ENCODE measurements at places on chromosomes 2 and 18.
A peak's percentile ranks its signal among the peaks of the same experiment; 100 is the strongest.

DNA sequence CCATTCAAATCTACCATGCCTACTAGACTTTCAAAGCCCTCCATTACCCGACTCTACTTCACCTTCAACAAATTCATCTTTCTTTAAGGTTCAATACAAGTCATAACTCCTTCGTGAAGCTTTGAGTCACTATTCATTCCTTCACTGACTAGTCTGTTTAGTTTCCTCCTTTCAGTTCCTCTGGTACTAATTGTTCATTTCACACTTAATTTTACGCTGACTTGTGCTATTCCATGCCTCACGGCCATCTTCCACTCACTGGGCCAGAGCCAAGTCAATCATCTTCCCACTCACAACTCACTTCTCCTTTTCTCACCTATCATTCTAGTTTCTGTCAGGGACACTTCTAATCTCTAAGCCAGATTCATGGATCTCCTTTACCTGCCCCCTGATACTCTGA is 136.2 kb downstream of the MTX2 start:
- no peak for DNase-seq

DNA sequence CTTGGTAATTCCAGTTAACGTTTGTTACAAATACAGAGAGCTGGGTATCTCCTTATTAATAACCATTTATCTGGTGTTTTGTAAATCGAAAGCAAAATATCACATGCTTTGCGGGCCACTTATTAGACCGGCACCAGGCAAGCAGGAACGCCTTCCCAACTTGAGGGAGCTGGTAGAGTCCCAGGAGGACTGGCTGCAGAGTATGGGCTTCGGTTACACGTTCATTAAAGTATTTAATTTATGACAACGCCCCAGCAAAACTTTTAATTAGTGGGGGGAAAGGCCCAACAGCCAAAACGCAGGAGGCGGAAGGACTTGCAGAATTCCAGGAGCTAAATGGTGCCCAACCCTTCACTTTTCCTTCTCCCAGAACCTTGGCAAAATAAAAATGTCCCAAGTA is 3.7 kb downstream of the SMAD7 start:
- peak; percentile 53 for DNase-seq

DNA sequence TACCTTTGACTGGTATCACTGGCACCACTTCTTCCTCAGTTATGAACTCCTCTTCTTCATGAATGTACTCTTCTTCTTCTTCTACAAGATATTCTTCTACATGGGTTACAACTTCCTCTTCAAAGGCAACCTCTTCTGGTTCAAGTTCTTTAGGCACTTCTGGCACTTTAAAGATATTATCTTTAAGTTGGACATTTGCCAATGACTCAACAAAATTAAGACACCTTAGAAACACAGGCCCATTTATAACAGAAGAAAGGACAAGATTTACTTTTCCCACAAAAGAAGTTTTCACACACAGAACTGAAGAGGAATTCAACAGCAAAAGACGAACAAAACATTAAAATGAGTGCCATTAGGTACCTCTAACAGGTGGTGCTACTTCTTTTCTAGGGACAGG is 127.3 kb downstream of the TTN start:
- no peak for DNase-seq

DNA sequence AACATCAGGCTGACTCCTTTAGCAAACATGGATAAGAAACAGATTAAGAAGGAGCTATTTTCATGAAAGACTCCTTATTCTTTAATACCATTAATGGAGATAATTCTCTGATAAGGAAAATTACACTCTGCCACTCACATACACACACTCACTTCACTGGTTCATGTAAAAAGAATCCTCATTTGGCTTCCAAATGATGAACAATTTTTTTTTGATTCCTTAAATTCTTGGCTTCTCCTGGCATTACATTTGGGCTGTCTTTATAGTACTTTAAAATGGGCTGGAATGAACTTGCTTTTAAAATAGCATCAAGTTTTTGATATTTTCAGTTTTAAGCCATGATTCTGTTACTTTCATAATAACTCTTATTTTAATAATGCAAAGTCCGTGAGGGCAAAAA is 328.6 kb downstream of the SLC8A1 start:
- no peak for DNase-seq

- peak; percentile 12 for DNase-seq
Measured at GRCh38 chr2:121297217-121297830, 12.3 kb upstream of the TFCP2L1 start.

GRCh38 chr2:143524559-143525401 is 395.6 kb downstream of the ARHGAP15 start:
- DNase-seq: peak; percentile 73

DNA sequence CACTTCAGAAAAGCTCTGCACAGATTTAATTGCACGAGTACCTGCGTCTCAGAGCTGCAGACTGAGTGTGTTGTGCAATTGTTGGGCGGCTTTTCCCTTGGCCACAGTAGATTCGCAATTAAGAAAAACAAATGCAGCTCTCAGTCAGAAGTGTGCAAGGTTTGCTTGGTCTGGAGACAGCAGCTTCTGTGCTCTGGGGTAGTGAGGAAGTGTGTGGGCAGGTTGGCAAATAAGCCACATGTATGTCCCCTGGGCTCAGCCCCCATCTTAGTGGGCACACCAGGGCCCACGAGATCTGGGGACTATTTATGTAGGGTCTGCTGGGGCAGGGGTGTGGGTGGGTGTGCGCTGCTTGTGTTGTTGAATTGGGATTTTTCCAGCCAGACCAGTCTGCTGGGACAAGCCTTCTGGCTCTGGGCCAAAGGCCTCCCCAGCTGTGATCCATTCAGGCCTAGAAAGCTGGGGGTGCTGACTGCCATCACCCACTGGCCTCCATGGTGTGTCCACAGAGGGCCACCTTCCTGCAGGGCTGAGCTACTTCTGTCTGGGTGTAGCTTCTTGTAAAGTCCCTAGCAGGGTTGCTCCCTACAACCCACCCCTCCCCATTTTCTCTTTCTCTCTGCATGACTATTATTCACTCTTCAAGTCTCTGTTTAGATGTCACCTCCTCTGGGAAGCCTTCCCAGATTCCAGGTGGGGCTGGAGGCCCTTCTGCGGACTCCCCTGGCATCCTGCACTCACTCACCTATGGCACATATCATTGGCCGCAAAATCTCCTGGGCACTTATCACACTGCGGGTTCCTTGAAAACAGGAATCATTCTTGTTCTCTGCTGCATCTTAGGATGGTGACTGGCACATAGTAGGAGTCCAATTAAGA is 67.8 kb downstream of the ODC1 start:
- DNase-seq: peak; percentile 53

DNA sequence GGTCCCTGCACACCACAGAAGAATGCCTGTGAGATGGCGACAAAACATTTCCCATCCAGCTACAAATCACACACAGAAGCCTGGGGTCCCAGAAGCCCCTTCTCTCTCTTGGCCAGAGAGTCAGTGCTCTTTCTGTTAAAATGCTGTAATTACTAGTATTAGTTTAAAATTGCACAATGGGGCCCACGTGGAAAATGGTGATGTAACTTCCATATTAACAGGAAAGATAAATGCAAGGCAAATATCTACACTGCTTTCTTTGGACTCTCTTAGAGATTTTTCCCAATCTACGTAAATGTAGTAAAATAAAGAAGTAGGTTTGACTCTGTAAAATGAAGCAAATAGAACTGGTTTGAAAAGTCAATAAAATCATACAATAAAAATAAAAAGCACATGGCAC is 113.9 kb upstream of the TFCP2L1 start:
- DNase-seq: peak; percentile 60

GRCh38 chr2:121736140-121736461 is 574 bp downstream of the NIFK start:
- no peak for DNase-seq

GRCh38 chr2:182852801-182853200 is 13.6 kb downstream of the FRZB start:
- no peak for DNase-seq

DNA sequence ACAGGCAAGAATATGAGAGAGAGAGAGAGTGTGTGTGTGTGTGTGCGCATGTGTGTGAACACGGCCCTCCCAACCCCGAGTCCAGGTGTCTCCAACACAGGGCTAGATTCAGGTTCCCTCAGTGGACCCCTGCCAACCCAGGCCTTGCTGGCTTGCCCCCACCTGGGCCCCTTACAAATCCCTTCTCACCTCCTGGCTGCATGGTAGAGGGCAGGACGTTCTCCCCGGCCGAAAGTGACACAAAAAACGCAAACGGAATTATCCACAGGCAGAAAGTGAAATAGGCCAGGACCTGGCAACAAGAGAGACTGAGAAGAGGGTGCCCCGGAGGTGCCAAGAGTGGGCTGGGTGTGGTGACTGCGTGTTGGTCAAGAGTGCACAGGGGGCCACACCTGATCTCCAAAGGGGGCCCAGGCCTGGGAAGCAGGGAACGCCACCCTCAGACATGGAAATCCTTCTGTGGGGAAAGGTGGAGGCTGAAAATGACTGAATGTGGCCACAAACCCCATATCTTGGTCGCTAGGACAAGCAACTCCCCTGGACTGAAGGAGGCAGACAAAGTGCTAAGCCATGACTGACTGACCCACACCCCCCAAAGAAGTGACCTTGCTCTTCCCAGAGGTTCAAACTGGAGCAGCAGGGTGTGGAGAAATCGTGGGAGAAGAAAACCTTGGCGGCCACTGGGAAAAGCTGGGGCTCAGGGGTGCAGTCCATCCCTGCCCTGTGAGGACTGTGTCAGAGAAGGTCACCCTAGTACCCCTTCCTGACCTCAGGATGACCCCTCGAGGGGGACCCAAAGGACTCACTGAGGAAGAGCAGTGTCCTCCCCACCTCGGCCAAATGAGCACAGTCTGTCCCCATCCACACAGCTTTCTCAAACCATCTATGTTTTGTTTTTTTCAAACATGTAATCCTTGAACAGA is 5.7 kb downstream of the TEX261 start:
- no peak for DNase-seq

- DNase-seq: no peak
Measured at GRCh38 chr18:32801228-32801627, 28.4 kb upstream of the KLHL14 start.

- DNase-seq: no peak
Measured at GRCh38 chr2:120593921-120594686, 141.6 kb upstream of the GLI2 start.

DNA sequence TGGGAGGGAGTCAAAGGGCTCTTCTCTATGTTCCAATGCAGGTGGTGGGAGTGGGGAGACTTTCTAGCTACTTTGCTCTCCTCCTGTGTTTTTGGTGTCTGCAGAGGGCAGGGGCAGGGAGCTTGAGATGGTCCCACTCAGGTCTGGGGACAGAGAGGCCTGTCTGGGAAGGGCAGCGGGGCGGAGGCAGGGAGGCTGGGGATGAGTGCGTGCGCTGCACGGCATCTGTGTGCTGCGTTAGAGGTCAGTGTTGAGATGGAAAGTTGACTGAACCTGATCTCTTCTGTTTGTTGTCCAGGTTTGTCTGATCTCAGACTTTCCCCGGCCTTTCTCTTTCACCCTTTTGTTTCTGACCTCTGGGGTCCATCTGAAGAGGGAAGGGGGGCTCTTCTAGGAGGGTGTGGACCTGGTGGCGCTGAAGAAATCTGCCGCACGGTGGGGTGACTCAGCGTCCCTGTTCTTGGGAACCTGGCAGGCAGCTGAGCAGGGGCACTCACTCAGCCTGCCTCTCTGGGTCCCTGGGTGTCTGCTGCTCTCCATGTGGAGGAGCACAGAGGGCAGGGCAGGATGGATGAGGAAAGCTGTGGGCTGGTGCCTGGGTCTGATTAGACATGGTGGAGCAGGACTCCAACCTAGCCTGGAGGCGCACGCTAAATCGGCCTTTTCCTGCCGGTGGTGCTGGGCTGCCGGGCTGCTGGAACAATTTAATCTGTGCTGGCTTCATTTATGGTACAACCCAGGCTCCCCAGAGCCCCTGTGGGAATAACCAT is 24.1 kb downstream of the IGFBP2 start:
- DNase-seq: no peak

DNA sequence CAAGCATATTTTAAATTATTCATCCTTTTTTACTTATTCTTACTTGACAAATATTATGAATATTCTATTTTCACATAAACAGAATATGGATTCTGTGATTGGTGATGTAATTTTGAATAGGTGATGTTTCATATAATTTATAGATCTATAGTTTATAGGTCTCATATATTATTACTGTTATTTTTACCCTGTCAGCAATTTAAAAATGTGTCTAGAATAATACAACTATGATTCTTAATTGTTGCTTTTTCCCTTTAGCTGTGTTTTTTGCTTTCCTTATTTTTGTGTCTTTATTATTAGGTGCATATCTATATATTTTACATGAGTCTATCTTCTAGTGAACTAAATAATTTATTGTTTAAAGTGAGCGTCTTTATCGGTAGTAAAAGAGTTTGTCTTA is 226.7 kb upstream of the FSIP2 start:
- no peak for DNase-seq

- DNase-seq: no peak
Measured at GRCh38 chr18:8893221-8893620, 187.9 kb downstream of the MTCL1 start.

- DNase-seq: no peak
Measured at GRCh38 chr2:174591740-174592139, 5.9 kb downstream of the WIPF1 start.

- DNase-seq: no peak
Measured at GRCh38 chr2:127735044-127735443, 33.7 kb downstream of the SFT2D3 start.

DNA sequence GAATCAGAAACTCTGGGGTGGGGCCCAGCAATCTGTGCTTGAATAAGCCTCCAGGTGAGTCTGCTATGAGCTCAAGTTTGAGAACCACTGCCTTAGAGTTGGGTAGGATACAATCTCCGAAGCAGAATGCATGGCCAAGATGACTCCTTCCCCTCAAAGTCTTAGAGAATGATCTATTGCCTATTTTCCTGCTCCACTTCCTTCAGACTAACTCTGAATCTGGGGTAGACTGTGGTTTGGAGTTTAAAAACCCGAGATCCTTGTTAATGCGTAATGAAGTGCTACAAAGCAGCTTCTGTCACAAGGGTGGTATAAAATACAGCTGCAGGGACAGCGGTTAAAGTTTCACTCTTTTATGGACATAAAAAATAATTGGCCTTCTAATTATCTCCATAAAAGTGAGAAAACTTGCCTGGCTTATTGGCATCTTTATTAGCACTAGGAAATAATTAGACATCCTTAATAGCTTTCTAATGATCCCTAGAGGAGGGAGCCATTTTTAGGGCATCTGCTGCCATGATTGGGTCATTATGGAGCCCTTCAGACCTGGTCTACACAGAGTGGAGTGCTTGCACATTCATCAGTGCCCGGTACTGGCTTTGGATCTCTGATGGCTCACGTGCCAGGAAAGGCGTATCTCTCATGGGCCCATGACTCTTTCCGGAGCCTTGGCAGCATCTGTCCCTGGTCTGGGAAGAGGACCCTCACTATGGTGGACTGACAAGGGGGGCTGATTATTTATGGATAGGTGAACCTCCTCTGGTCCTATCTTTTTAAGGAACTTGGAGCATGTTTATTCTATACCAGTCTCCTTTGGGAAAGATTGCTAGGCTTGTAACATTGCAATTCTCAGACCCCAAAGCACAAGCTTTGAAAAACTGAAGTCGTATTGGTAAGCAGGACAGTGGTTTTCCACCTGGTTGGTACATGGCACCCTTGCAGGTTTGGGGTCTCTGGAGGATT is 28.2 kb downstream of the SIX2 start:
- DNase-seq: no peak

- DNase-seq: no peak
Measured at GRCh38 chr18:48393776-48394175, 15.4 kb downstream of the ZBTB7C start.

- DNase-seq: no peak
Measured at GRCh38 chr18:51370996-51371395, 173.5 kb upstream of the MEX3C start.

GRCh38 chr2:47520825-47521665 is 118.1 kb downstream of the MSH2 start:
- peak; percentile 56 for DNase-seq

GRCh38 chr2:11753886-11754699 is 7.7 kb downstream of the LPIN1 start:
- peak; percentile 45 for DNase-seq

All from fibroblast of villous mesenchyme (primary cell).